ENCODE measurements at places on chromosomes 5 and 9.

DNA sequence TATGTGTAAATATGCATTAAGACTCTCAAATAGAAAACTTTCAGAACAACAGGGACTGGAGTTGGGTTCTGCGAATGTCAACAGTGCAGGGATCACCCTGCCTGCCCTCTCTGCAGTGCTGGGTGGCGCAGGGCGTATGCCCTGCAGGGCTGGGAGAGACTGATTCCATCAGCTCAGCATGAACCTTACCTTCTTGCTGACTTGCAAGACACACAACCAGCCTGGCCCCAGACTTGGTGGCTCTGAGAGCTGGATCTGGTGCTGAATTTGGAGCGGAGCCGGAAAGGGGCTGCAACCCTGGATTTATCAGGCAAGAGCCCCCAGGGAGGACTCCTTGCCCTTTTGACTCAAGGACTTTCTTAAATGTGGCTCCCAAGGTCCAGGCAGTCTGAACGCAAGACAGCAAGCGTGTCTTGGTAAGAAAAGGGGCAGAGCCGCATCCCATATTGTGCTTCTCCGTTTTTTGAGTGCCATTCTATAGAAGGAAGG is 376.0 kb upstream of the IRX2 start:
- no peak for DNase-seq

GRCh38 chr5:172870715-172871461 is 36.8 kb downstream of the ERGIC1 start:
- DNase-seq, result no peak

- DNase-seq, result no peak
These were observed 7.6 kb downstream of the ARHGEF37 start for GRCh38 chr5:149588936-149589335.

- DNase-seq, result no peak
These were observed 376.4 kb upstream of the TNC start for GRCh38 chr9:115494393-115494792.
